G401 (cell line): ENCODE measurements at places on chromosomes 2 and 18. TPM values are rescaled to one million over a fixed set of nuclear protein-coding genes. Genes with fewer than 3 reads are reported as not detected.

- DNase-seq: no peak
These were observed 33.7 kb upstream of the C18orf32 start for GRCh38 chr18:49520661-49521145.

GRCh38 chr18:77035380-77036187 lies 97.0 kb downstream of the MBP start:
- DNase-seq: no peak

DNA sequence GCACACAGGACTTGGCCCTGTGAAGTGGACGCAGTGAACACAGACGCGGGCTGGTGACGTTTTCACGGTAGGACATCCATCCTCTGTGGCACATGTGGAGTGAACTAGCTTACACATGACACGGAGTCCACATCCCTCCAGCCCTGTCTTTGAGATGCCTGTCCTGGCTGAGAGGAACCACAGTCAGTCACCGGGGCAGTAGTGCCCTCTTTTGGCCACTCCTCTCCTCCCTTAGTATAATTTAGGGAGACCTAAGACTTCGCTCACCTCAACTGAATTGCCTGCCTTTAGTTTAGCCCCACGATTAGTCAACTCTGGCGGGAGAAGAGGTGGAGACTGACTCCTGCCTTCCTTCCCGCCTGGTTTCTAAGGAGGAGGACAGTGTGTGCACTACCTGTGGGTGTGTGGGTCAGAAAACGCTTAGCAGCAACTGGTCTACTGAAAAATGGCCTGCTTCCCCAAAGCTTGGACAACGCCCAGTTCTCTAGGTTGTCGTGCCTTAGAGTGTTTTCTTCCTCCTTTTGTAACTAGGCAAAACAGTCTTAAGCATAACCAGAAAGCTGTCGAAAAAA lies 70.6 kb downstream of the MBP start:
- peak; percentile 10 for DNase-seq

- no peak for DNase-seq
These were observed 18.8 kb upstream of the RMP24 start for GRCh38 chr18:35953688-35954087.

DNA sequence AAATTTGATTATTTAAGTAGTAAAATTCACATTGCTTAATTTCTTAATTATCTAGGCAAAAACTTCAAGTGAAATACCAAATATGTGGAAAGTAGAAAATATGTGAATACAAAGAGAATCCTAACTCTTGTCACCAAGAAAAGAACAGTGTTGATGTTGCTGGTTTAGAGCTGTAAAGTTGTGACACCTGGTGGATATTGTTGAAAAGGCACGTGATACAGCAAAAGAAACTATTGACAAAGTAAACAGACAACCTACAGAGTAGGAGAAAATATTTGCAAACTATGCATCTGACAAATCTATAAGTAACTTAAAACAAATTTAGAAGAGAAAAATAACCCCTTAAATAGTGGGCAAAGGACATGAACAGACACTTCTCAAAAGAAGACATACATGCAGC lies 25.6 kb upstream of the ZC3H15 start:
- DNase-seq: peak; percentile 21

GRCh38 chr2:42652086-42652485 lies 83.7 kb downstream of the MTA3 start:
- no peak for DNase-seq

GRCh38 chr2:152072011-152072410 lies 26.8 kb downstream of the CACNB4 start:
- DNase-seq: no peak

DNA sequence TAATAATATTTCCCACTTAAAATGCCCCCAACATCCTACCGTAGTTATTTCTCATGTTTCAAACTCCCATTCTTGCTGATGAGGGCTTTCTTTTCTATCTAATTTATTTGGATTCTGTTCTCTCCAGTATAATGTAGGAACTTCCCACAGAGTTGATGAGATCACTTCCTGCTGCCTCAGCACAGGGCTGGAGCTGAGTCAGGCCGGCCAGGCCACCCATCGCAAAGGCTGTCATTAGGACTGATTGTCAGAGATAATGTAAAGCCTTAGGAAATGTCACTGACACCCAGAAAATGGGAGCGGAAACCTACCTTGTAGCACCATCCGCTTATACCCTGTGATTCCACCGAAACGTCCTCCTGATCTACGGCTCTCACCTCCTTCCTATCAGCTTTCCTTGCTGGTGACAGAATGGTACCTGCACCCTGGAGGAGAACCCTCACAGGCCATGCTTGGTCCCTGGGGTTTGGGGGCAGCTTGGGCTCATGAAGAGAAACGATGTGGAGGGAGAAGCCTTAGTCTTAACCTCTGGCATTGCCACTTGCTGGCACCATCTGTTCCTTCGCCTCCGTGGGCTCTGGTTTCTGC lies 672.8 kb upstream of the ID2 start:
- no peak for DNase-seq

GRCh38 chr2:109516445-109517117 lies 97.2 kb downstream of the SEPTIN10 start:
- DNase-seq: no peak

- DNase-seq: peak; percentile 25
These were observed at the start of gene RTP5 for GRCh38 chr2:241869087-241869961. Gene RTP5 (plus strand): TSS chr2:241869729. CDS start chr2:241869757, 28 bp downstream.

- DNase-seq: no peak
These were observed 1.7 kb downstream of the SLC1A4 start for GRCh38 chr2:64990876-64991275.

DNA sequence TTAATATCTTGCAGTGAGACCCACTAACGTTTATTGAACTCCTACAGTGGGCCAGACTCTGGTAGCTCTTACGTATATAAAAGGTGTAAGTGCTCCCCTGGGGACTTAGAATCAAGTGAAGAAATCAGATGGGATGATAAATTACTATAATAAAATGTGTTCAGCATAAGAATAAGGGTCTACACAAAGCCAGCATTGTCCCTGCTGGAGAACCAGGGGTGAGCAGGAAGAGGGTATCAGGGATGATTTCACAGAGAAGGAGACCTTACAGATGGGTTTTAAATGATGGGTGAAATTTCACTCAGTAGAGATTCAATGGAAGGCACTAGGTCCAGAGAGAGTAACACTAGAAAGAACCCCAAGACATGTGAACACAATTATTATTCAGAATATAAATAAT lies 20.7 kb downstream of the NRXN1 start:
- DNase-seq: no peak

- no peak for DNase-seq
These were observed 1.9 kb downstream of the TCF7L1 start for GRCh38 chr2:85134896-85135659.

GRCh38 chr2:60485055-60485454 lies 68.4 kb downstream of the BCL11A start:
- no peak for DNase-seq

- DNase-seq: no peak
These were observed 152.9 kb downstream of the MGAT5 start for GRCh38 chr2:134406736-134407135.

- DNase-seq: no peak
These were observed 33.7 kb upstream of the NTSR2 start for GRCh38 chr2:11703700-11704099.

- DNase-seq: no peak
These were observed 12.6 kb downstream of the PPP1R1C start for GRCh38 chr2:181998041-181998835.

GRCh38 chr2:142082368-142082767 lies 48.4 kb downstream of the LRP1B start:
- no peak for DNase-seq

DNA sequence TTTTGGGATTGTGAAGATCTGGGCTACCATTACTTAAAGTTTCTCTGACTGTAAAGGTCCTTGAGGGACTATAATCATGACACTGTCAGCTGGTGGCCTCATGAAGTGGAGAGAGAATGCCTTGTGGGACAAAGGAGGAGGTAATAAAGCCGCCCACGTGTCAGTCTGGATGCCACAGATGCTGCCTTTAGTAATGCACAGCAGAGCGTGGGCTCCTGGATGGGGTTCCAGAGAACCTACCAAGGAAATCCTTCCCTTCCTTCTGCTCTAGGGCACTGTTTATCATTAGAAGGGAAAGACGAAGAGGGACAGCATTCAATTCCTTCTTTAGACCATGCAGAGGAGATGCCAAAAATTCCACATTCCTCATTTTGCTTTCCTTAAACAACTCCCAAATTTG lies 63.5 kb downstream of the COL5A2 start:
- no peak for DNase-seq

DNA sequence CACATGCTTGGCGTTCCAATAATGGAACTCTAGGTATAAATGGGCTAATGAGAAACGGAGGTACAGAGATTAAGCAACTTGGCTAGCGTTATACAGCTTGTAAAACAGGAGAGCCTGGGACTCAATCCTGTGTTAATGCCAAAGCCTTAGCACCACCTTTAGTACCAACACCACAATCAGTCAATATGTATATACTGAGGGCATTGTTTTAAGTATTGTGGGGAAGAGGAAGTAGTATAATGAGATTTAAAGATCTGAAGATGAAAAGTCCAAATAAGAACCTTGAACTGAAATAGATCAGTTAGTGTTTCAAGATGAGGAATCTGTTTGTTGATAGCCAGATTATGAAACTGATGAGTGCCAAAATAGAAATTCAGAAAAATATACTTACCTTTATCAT lies 8.1 kb downstream of the MARS2 start:
- no peak for DNase-seq

GRCh38 chr2:74031221-74031620 lies 46.5 kb downstream of the TET3 start:
- no peak for DNase-seq

DNA sequence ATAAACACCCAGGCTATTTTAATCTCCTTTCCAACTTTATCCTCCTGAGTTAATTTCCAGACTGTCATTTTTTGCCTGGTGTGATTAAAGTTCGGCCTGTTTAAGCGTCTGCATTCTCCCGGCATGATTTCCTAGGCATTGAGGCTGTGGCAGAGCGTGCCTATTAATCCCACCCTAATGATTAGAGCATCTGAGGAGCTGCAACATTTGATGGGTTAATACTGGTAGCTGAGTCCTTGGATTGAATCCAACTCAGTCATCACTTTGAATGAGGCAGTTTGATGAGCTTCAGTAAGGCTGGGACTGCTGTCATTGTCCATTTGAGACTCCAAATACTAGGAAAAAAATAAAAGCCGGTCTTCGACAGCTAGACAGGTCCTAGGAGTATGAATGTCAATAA lies 882.5 kb downstream of the SLC4A3 start:
- no peak for DNase-seq

DNA sequence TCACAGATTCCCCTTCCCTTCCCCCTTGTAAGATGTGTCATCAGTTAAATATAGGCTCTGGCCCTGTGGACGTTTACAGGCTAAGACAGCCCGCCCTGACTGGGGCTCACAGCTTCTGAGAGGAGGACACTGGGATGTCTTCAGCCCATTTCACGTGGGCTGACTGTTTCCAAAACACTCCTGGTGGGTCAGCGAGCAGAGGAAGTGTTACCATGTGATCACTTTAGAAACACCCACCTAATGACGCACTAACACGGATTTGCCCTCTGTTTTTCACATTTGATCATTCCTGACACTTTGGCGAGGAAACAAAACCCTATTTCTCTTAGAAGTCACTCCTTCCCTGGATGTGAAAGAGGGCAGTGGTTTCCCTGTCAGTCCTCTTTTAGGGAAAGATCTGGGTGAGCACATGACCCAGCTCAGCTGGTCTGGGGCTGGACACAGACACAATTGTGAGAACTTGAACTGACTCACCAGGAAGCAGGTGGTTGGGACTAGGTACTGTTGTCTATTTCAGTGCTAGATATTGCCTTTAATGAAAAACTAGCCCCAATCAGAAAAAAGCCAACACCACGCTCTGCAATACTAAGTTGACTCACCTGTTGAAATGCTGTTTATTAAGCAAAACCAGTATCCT lies 38.8 kb downstream of the BMP10 start:
- no peak for DNase-seq

DNA sequence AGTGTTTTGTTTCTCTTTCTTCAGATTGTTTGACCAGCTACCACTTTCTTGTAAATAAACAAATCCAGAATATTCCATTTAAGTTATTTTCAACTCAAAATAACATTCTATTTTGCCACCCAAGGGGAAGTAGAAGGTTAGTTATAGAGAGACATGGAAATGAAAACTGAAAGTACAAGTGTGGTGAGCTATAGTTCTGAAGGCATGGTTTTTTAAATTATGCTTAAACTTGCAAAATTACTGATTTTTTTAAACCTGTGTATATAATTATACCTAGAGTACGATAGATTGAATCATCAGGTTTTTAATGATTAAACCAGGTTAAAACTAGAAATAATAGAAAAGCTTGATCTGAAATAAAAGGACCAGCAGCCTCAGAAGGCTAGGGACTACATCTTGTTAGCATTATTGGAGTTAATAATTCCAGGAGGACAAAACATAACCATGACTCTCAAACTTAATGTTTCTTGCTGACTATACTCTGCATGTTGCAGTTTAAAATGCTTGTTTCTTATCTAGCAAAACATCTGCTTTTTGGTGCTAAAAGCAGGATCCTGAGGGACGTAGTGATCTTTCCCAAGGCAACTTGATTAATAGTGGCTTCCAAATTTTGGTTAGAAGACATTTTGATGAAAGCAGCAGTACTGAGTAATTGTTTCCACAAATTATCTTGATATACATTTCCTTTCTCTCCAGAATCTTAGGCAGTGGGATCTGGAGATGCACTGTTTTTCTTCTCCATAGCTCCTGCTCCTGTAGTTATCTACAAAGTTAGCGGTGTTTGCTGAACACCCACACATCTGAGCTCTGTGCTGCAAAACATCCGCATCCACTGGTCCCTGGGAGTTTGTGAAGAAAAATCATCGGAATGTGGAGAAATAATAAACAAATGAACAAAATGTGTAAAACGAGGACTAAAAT lies 327.2 kb upstream of the PKDCC start:
- no peak for DNase-seq

ANKRD30BL gene
- not detected in 2 replicates for total RNA-seq

FZD7 gene
- total RNA-seq: 17.5 and 18.5 TPM in 2 replicates

MROH2A gene
- total RNA-seq: not detected in 2 replicates

POTEC gene
- not detected in 2 replicates for total RNA-seq

CNGA3 gene
- not detected in 2 replicates for total RNA-seq

PARD3B gene
- 0.31 and 2.2 TPM in 2 replicates for total RNA-seq

SKOR2 gene
- not detected in 2 replicates for total RNA-seq

POTEJ gene
- not detected in 2 replicates for total RNA-seq
